Fibroblast of upper back skin (primary cell): ENCODE measurements at places on chromosomes 13 and 19.

- DNase-seq: peak; percentile 18
Measured at GRCh38 chr13:45374917-45375316, 33.9 kb upstream of the TPT1 start.

- no peak for DNase-seq
Measured at GRCh38 chr13:75129331-75129730, 352.6 kb downstream of the TBC1D4 start.

- no peak for DNase-seq
Measured at GRCh38 chr13:32737679-32738078, 151.4 kb downstream of the PDS5B start.

DNA sequence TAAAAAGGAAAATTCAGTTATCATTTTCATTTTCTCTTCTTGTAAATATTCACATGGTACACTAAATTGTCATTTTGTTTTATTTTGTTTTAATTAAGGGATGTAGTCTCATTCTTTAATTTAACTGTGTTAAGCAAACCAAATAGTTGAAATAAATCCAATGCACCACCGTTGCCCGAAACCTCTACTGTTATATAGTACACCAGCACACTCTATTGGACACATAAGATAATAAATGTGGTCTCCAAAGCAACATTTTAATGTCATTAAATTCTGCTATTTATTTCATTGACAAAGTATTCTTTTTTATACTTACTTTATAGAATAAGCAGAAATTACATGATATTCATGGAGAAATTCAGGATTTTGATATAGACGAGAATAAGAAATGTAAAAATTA lies 156.4 kb upstream of the FREM2 start:
- peak; percentile 39 for DNase-seq

GRCh38 chr19:50669302-50670101 lies 20.3 kb downstream of the C19orf81 start:
- DNase-seq: peak; percentile 22

DNA sequence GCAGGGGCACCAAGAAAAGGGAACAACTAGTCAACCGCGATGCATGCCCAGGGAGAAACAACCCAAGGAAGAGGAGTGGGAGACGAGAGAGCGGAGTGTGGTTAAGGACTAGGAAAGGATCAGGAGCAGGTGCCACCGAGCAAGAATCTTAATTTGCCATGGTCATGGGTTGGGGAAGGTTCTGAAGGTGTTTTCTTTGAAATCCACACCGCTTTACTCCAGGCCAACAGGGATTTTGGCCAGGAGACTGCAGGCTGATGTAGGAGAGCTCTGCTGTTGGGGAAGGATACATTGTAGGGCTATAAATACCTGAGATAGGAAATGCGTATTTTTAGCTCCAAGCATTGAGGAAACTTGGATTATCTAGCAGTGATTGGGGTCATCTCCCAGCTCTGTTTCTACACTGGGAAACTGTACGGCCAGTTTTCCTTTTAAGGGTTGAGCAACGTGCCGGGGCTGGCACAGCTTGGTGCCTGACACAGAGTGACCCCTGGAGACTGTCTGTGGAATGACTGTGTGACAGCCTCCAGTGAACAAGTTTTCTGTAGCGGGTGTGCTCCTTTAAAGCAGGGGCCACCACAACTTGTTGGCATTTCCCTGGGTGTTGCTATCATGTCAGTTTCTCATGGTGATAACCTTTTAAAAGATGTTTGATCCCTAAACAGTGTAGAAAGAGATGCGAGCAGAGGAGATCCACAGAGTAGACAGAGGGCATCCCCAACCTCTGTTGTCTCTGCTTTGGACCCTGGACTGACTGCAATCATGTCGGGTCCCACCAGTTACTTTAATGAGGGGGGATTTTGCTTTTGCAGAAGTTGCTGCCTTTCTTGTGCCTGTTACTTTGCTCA lies 34.3 kb downstream of the ZNF536 start:
- DNase-seq: peak; percentile 17

DNA sequence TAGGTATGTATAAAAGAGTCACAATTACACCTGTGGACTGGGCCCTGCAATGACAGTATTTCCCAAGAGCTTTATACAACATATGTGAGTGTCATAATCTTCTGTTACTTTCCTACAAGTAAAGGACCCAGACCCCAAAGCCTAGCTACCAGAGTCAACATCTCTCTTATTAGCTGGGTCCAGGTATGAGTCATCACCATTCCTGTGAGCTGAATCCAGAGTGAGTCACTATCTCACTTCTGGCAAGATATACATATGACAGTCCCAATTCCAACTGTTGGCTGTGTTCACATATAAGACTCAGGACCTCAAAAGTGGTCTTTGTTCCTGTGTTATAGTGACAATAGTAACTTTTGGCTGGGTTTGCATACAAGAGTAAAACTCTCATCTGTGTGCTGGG lies 46.7 kb downstream of the ZNF729 start:
- no peak for DNase-seq

GRCh38 chr19:43306097-43306496 lies 36.8 kb upstream of the PSG9 start:
- no peak for DNase-seq

DNA sequence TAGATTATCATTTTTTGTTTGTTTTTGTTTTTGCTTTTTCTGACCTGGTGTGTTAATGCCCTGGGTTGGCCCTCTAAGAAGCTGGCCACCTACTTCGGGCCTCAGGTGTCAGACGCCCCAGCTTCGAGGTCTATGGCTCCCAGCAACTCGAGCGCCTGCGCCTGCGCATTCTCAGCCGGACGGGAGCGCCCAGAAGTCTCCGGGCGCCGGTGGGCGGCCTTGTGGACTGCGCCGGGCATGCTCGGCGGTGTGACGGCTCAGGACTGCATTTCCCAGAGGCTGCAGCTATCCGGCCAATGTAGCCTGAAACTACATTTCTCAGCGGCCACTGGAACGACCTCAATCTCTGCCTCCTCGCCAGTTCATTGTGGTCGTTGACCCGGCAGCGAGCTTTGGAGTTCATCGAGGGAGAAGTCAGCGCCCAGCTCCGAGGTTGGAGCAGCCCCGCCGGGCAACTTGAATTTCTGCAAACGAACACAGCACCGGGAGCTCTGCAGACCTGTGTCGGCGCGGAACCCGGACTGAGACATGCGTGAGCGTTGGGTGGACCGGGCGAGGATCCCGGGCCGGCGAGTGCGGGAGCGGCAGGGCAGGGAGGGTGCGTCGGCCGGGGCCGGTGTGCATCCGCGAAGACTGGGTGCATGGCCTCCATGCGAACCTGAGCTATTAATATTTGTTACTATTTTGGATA lies at the start of gene ZNF30:
TSS of gene ZNF30 (plus strand) at position 219 of the 691 bp plus-strand sequence. CDS start 3,045 bp downstream, outside the sequence.
- peak; percentile 89 for DNase-seq

DNA sequence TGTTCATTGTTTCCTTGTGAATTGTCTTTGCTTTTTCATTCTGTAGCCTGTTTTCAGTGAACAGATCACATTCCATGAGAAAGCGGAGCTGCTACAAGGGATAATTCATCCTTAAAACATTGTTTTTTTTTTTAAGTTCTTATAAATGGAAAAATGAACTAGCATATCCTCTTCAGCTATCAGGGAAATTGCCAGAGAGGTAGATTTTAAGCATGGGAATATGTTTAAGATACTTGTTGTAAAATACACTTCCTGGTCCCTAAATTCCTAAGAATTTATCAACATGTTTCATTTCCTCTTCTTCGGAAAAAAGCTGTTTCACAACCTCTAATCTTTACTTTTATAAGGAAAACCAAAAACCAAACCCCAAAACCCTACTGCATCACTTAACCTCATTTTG lies 238.0 kb downstream of the POSTN start:
- peak; percentile 58 for DNase-seq

- DNase-seq: peak; percentile 90
Measured at GRCh38 chr13:80037505-80037888, 303.4 kb downstream of the SPRY2 start.

DNA sequence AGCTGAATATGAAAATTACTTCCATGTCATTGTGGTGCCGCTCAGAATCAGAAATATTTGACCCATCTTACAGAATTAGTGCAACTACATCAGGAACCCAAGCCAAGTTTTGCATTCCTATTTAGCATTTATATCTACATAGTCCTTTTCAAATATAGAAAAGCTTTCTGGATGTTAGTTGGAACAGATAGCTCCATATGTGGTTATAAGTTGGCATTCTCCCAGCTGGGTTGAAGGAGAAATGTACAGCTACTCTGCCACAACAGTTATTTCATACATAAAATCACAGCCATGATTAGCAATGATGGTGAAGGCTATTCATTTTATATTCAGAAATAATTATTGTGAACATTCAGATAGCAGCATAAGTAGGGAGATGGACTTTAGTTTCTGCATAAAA lies 28.2 kb downstream of the HPN start:
- peak; percentile 61 for DNase-seq

GRCh38 chr19:55223291-55224037 lies 5.1 kb downstream of the TMEM86B start:
- no peak for DNase-seq

GRCh38 chr13:114118511-114119123 lies 13.8 kb downstream of the RASA3 start:
- peak; percentile 53 for DNase-seq

GRCh38 chr19:46841458-46842083 lies 9.1 kb downstream of the AP2S1 start:
- peak; percentile 76 for DNase-seq

DNA sequence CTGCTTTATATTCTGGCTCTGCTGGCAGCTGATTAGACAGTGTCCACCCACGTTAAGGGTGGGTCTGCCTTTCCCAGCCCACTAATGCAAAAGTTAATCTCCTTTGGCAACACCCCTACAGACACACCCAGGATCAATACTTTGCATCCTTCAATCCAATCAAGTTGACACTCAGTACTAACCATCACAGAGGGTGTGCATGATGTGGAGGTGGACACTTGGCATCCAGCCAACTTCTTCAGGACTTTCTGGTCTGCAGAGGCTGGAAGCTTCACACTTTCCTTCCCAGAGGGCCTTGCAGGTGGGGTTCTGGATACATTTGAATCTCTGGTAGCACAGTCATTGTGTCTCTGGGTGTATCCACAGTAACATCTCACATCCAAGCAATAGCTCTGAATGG lies 18.9 kb upstream of the IGFL1 start:
- no peak for DNase-seq

DNA sequence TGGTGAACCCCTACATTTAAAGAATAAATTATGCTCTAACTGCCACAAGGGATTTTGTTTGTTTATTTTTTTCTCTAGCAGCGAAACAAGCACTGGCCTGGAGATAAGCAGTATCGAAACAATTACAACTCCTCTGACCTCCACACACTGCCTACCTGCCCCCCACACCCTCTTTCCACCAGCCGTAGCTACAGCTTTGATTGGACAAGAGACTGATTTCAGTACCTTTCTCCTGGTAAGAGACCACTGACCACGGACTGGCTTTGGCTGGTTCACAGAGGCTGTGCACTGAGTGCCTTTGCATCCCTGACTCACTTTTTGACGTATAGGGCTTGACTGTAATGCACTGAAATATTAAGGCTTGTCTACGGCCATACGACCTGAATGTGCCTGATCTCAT lies 7.4 kb upstream of the ZDHHC20 start:
- DNase-seq: no peak

DNA sequence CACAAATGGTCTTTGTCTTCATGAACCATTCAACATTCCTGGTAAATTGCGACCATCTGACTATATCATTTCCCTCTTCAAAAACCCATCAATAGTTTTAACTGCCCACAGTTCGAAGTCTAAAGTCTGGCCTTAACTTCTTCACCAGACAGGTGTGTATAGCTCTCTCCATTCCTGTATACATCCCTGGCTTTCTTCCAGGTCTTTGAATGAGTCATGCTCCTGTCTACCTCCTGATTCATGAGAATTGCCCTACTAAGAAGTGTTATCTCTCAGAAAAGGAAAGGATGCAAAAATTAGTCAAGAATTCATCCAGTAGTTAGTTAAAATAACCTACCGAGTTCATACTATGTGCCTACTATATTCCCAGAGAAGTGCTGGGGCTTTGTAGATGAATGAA lies 225.0 kb downstream of the TBC1D4 start:
- DNase-seq: peak; percentile 22

DNA sequence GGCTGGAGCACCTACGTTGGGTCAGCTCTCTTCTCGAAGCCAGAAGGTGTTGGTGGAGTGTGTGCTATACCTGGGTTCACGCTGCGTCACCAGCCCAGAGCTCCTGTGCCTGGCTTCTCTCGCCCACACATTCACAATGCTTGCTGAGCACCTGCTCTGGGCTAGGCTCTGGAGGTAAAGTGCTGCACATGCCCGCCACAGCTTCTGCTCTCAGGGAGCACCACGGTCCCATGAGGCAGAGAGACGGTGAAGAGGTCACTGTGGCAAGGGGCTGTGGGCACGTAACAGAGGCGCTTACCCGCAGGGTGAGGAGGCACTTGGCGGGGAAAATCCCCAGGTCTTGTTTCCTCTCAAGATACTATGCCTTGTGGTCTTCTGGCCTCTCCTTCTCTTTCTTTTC lies 174.2 kb downstream of the TEX29 start:
- DNase-seq: no peak

DNA sequence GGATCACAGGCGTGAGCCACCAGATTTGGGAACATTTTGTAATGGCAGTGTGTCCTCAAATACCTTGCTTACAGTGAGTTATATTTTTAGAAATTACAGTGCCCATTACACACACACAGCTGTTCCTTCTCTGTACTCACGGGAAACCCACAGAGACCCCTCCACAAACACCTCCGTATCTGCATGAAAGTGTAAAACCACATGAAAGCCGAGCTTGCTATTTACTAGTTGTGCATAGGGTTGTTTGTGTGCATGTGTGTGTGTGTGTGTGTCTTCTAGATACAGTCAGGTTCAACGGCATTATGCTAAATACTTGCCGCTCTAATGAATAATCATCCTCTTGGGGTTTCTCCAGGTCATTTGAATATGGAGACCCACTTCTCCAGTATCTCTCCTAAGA lies 22.3 kb upstream of the LILRA2 start:
- no peak for DNase-seq

DNA sequence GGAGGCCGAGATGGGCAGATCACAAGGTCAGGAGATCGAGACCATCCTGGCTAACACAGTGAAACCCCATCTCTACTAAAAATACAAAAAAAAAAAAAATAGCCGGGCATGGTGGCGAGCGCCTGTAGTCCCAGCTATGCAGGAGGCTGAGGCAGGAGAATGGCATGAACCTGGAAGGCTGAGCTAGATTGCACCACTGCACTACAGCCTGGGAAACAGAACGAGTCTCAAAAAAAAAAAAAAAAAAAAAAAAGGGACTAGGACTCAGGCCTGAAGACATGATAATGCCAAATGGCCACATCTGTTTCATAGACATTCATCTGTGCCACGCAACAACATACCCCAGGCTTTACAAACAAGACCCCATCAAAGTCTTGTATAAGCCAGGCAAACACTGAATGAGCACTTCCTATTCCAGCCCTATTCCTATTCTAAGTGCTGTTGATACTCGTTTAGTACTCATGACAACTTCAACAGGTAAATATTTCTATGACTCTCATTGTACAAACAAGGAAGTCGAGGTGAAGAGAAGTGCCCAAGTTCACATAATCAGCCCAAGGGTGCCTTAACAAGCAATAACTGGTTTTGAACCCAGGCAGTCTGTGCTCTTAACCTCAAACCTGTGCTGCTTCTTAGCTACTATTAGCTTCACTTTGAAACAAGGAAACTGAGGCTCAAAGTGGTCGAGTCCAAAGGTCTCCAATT lies 1.7 kb downstream of the B9D2 start:
- DNase-seq: no peak
